Endodermal cell (in vitro differentiated cells): ENCODE measurements at places on chromosomes 1 and 21. TPM values are rescaled to one million over a fixed set of nuclear protein-coding genes. Genes with fewer than 3 reads are reported as not detected.

Gene AMY1A
- not detected in 3 replicates for total RNA-seq

Gene IL20
- total RNA-seq: not detected in 2 replicates

Gene OR10J4
- not detected in 3 replicates for total RNA-seq

Gene SDC3
- 118 to 149 TPM (median 143 TPM) in 3 replicates for total RNA-seq

Gene CGN
- total RNA-seq: 39.9 and 41.5 TPM in 2 replicates

Gene GSTM1
- 21.3 and 23.0 TPM in 2 replicates for total RNA-seq

Gene OR2L8
- total RNA-seq: not detected in 3 replicates

Gene PTPRU
- total RNA-seq: 73.0 to 83.6 TPM (median 73.1 TPM) in 3 replicates

Gene ITLN2
- 17.5 and 20.3 TPM in 2 replicates for total RNA-seq

Gene HCN3
- 7.5 and 8.7 TPM in 2 replicates for total RNA-seq

Gene SLC44A5
- total RNA-seq: 10.0 to 12.7 TPM (median 10.9 TPM) in 3 replicates

Gene GRIK1
- total RNA-seq: not detected in 3 replicates

Gene ZP4
- not detected in 2 replicates for total RNA-seq

Gene PPFIA4
- 4.3 and 8.4 TPM in 2 replicates for total RNA-seq

Gene TRAPPC10
- 34.6 and 40.1 TPM in 2 replicates for total RNA-seq

Gene ADGRB2
- total RNA-seq: 11.1 and 13.1 TPM in 2 replicates

Gene CFHR5
- not detected in 3 replicates for total RNA-seq

Gene DCDC2B
- total RNA-seq: not detected in 2 replicates

Gene MCOLN3
- 7.7 to 10.1 TPM (median 9.8 TPM) in 3 replicates for total RNA-seq

Gene RCSD1
- total RNA-seq: 0.29 to 0.38 TPM (median 0.38 TPM) in 3 replicates

Gene MAEL
- total RNA-seq: 0.27 TPM in 1 of 3 replicates, not detected in the others

Gene LAX1
- total RNA-seq: not detected in 2 replicates
